ENCODE measurements at places on chromosomes 13 and 19. TPM values are rescaled to one million over a fixed set of nuclear protein-coding genes. Genes with fewer than 3 reads are reported as not detected.

GRCh38 chr19:48487948-48488347 lies 18.8 kb downstream of the CYTH2 start:
- DNase-seq: no peak

- no peak for DNase-seq
Measured at GRCh38 chr13:95002126-95002525, 289.8 kb upstream of the SOX21 start.

DNA sequence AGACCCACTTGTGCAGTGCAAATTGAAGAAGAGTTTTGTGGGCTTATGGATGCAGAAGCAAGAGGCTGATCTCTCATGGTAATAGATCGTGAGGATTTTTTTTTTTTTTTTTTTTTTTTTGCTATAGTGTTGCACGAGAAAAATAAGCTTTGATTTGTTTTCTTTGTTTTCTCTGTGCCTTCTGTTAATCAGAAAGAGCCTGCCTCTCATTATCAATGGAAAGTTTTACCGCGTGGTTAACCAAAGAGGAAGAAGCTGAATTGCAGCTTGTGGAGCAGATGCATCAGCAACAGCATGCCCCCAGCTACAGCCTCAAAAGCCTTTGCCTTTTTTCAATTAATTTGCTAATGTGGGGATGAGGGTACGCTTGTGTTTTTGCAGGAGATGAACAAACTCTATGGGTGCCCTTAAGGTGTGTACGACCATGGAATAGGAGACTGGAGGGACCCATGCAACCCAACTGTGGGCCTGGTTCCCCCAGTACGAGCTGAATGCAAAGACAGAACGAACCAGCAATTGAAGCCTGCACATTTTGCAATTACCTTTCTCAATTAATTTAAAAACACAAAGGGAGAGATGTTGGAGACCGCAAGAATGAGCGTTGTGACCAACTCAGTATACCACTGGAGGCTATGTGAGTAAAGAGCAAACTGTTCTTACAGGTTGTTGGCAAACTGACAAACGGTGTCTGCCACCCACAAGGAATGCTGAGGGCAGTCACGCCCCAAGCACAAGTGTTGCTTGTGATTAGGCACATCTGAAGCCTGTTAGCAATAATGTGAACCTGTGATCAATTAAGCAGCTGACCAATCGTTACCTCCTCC lies 58.6 kb upstream of the SPRY2 start:
- DNase-seq: no peak

- DNase-seq: no peak
Measured at GRCh38 chr13:99956473-99957349, 14.9 kb downstream of the ZIC5 start.

CRB3 gene
- 2.4 TPM for total RNA-seq

DNA sequence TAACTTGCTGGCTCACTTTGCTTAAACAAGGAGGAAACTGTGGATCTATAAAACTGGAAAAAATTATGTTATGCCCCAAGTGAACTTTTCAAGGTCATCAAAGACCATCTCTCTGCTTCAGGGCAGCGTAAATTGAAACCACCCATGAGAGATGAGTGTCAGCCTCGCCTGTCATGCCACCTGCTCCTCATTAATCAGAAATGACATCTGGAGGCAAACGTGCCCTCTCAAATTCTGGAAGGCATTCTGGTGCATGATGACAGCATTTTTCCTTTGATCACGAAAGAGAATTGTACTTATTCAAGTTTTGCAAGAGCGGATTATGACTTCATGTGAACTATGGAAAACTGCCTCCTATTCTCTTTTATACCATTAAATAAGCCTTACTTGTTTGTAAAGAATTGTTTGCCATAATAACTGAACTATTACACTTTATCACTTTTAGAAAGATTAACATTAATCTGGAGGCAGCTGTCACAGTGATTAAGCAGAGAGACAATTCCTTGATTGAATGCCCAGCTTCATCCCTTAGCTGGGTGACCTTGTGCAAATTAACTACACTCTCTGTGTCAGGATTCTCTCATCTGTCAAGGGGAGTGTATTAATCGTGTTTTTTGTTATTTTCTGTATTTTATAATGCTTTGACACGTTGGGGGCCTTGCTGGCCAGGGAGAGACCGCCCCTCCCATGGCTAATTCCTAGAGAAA lies 17.0 kb upstream of the SACS start:
- no peak for DNase-seq

GRCh38 chr19:14495672-14496028 lies 277 bp downstream of the GIPC1 start:
- no peak for DNase-seq

PALM gene
- 119 TPM for total RNA-seq

- DNase-seq: no peak
Measured at GRCh38 chr19:13068085-13068846, 34.4 kb downstream of the LYL1 start.

DNA sequence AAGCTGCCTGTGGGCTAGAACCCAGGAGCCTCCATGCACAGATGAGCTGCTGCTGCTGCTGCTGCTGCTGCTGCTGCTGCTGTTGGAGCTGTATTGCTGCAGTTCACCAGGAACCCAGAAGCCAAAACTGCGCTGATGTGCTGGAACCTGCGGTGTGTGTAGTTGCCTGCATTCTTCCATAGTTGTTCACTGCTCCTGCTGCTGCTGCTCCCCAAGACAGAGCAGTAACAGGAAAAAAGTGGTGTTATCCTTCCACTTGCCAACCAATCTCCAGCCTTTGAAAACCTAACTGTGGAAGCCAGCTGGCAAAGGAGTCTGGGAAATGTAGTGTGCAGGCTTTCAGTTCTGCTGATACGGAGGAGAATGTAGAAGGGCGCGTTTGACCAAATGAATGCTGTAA lies 37.9 kb downstream of the ARHGAP35 start:
- no peak for DNase-seq

TMEM150B gene
- 3.6 TPM for total RNA-seq

C19orf85 gene
- not detected for total RNA-seq

DNA sequence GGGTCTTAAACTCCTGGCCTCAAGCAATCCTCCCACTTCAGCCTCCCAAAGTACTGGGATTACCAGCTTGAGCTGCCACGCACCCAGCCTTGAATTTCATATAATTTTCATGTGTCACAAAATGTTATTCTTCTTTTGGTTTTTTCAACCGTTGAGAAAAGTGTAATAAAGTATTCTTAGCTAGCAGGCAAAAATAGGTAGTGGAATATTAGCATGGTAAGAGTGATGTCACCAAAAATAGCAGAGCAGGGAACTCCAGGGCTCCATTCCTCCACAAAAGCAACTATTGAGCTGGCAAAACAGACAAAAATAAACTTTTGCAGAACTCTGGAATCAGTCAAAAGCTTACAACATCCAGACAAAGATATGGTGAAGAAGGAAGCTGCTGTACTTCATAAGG lies 43.9 kb downstream of the FBN3 start:
- DNase-seq: no peak

- DNase-seq: no peak
Measured at GRCh38 chr13:86765462-86765861, 905.7 kb upstream of the SLITRK5 start.

GRCh38 chr19:44943801-44944249 lies 1.8 kb downstream of the APOC4 start:
- no peak for DNase-seq

DNA sequence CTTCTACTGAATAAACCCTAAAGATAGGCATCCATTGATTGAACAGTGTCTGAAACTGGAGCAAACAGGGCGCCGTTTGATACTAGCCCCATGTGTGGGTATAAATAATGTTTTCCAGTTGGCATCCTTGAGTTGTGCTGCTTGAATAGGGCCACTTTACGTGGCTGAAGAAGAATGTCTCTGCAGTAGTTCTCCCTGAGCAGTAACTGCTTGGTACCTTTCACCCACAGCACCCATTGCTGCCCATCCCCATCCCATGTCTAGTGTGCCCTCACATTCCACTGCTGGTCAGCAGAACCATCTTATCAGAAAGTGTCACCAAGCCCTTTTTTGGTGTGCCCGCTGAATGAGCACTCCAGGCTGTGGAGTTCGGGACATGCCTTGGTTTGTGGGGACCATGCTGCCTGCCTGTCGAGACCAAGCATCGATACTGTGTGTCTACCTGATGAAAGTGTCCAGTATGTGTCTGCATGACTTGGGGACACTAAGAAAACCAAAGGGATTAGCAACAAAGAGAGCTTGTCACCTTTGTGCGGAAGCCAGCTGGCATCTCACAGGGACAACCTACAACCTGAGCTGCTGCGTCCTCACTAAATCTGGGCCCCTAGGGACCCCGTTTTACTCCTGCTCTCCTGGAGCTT lies 162.0 kb downstream of the TM9SF2 start:
- peak; percentile 74 for DNase-seq

LGALS4 gene
- 2.9 TPM for total RNA-seq

- DNase-seq: no peak
Measured at GRCh38 chr13:24719139-24719538, 38.9 kb downstream of the ATP12A start.

PGLYRP2 gene
- total RNA-seq: not detected

- no peak for DNase-seq
Measured at GRCh38 chr13:113083402-113084061, 22.1 kb upstream of the F7 start.

GRCh38 chr13:74444864-74445479 lies 310.8 kb upstream of the KLF12 start:
- DNase-seq: no peak

METTL21C gene
- not detected for total RNA-seq

DNA sequence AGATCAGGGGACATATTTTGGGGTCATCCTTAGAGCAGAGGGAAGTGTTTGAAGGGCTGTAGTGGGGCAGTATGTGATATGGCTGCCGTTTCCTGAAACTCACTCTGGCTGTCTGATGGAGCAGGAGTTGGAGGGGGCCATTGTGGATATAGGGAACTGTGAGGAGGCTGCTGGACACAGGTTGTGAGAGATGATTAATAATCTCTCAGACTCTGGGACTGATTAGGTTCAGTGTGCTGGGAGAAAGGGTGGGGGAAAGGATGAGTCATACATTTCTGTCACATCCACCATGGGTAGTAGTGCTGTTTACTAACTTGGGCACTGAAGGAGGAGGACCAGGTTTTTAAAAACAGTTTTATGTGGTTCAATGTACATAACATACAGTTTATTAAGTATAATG lies 4.8 kb downstream of the B3GLCT start:
- no peak for DNase-seq

DNA sequence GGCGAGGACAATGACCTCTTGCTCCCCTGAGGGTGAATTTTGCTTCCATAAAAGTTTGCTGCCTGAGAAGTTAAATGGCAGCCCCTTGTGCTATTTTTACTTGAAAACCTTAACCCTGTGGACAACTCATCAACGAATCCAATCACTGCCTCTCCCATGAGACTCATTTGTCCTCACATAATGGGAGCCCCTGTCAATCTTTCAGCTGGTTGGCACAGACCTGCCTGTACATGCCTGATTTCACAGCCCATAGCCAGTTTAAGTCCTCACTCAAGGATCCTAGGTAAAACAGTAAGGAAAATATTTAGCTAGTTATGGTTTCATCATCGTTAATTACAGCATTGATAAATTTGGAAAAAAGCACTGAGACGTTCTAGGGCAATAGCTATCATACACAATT lies 207.4 kb downstream of the NHLRC3 start:
- no peak for DNase-seq

GNG8 gene
- total RNA-seq: not detected

Measured in esophagus muscularis mucosa (tissue), 4 donors.